Stimulated activated CD8-positive, alpha-beta memory T cell treated with anti-CD3 and anti-CD28 coated beads, Interleukin-4, amount 100 ng/mL, for 4 hours (primary cell): ENCODE measurements at places on chromosomes 1 and 21.

- DNase-seq, result no peak
Measured at GRCh38 chr1:53362851-53363642, 35.2 kb upstream of the LRP8 start.

- DNase-seq, result no peak
Measured at GRCh38 chr1:40045182-40045581, 4.7 kb downstream of the CAP1 start.

GRCh38 chr1:198199105-198199504 is 42.3 kb downstream of the NEK7 start:
- no peak for DNase-seq

DNA sequence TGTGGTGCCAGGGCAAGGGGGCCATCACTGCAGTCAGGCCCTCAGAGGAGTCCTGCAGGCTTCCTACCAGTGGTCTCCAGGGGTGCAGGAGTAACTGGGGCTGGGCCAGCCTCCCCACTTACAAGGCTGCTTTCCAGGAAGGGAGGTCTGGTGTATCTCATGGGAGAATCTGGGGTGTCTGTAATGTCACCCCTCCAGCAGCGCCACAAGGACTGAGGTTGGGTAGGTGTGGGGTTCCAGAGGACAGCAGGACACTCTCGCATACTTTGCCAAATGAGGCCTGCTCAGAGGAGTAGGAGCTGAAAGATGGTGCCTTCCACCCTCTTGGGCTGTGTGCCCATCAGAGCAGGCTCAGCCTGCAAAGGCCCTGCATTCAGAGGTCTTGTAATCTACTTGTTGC is 46.9 kb downstream of the TNNT2 start:
- DNase-seq, result no peak

GRCh38 chr1:115340879-115341278 is 2.8 kb upstream of the NGF start:
- DNase-seq, result no peak

- no peak for DNase-seq
Measured at GRCh38 chr1:31373056-31373896, at the start of gene FABP3. TSS of gene FABP3 (minus strand) at chr1:31373076. CDS start at chr1:31373014, 62 bp downstream.

DNA sequence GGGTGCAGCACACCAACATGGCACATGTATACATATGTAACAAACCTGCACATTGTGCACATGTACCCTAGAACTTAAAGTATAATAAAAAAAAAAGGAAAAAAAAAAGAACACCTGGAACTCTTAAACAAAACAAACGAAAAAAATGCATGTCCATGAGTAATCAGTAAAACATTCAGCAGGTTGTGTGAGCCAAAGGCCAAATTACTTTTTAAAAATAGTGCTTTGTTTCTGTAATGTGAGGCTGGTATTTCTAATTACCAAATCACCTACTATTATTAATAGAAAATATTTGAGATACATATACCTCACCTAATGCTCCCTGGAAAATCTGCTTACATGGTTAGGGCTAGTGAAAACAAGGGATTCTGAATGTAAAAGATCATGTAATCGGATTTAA is 294.4 kb upstream of the NR5A2 start:
- no peak for DNase-seq

- no peak for DNase-seq
Measured at GRCh38 chr1:228276901-228277490, 69.2 kb downstream of the OBSCN start.

DNA sequence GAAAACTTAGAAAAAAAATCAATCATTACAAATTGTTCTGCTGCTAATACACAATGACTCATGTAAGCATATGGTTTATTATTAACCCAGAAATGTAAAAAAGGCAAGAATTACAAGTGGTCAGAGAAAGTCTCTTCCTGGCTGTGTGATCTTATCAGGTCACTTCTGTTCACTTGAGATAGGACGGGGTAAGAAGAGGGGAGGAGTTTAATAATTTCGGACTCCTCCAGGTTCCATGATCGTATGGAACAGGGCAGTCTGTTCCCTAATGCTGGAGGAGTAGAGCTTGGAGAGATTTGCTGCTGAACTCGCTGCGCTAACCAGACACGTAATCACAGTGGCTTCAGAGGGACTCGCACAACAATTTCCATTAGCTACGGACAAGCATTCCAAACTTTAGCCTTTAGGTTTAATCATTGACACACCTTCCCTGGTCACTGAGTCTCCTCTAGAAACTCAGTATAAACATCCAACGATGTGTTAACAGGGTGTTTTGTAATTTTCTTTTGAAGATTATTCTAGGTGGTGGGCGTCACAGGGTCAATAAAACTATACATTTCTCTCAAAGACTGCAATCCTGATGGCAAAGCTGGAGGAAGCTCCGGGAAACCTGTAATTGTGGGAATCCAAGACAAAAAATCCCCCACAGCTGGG is 1.3 kb downstream of the CRYZ start:
- no peak for DNase-seq

DNA sequence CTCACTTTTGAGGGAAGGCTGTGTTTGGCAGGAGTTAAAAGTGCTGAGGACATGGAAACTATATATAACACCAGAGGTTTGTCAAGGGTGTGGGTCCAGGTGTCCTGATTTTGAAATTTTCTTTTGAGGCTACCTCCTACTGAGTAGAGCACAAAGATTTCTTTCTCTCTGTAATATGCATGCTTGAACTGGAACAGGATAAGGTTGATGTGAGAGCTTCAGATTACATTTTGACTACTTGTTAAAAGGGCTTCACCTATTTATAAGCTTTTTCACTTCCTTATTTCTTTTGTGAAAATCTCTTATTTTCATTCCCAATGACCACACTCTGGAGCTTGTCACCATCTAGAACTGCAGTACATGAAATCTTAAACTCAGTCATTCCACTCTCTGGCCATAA is 59.8 kb upstream of the PLA2G4A start:
- no peak for DNase-seq

- DNase-seq, result no peak
Measured at GRCh38 chr1:228307218-228308023, 99.2 kb downstream of the TRIM11 start.

GRCh38 chr1:177912991-177913390 is 56.9 kb downstream of the SEC16B start:
- DNase-seq, result no peak

- DNase-seq, result no peak
Measured at GRCh38 chr1:6267686-6268322, 6.9 kb upstream of the GPR153 start.

GRCh38 chr1:165353731-165354671 is 2.5 kb downstream of the LMX1A start:
- DNase-seq, result no peak

DNA sequence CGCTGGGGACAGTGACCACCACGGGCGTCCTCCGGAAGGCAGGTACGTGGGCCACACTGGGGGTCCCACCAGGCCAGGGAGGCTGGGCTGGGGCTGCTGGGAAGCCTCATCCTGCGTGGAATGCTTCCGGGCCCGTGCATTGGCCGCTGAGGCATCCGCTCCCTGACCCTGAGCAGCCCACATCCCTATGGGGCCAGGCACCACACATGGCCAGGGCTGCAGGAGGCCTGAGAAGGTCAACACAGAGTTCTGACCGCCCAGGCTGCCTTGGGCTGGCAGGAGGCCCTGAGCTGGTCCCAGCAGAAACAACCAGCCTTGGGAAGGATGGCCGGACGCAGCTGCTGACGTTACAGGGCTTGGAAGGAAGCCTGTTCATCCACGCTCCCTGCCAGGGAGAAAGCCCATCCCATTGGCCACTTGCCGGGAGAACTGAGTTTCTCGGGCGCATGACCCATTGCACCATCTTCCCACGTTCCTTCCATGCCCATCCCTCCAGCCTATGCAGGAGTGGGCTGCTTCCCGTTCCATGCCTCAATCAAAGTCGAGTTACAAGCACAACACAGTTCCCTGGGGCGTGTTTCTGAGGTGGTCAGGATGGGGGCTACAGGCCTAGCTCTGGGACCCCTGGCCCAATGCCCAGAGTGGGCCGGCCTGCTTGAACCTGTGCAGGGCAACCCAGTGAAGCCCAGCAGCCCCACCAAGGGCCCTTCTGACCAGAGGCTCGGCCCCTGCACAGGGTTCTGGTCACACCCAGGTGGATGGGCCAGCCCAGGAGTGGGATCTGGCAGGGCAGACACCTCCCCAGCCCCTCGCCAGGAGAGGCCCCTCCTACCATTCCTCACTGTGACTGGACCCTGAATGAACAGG is 31.7 kb downstream of the TRIM11 start:
- no peak for DNase-seq

DNA sequence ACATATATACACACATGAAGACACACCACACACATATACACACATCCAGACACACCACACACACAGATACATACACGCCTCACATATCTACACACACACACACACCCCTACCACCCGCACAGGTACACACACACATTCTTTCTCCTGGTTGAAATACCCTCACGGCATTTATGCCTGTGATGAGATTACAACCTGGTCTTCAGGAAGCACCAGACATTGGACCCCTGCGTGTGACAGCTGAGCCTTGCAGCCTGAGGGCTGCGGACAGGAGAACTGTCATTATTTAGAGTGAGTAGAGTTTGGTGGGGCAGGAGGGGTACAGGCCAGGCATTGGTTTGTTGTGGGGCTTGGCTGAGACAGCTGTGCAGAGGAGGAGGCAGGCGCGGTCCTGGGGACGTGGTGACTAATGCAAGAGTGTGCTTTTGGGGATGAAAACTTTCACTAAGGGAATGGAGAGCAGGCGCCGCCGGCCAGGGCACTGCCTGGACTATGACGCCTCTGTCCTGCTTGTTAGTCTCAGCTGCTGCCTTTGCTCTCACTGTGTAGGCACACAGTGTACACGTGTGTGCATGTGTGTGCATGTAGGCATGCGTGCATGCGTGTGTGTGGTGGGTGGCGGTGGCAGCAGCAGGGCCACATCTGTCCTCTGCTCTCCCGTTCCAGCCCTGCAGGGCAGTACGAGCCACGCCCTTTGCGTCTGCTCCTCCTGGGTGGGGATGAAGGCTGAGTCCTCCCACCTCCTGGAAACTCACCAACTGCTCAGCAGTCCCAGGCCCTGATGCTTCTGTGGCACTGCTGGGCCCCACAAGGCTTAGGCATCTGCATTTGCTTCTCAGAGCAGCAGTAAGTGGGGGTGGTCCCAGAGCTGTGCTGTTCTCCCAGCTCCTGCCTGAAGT is 57.6 kb downstream of the SPSB1 start:
- no peak for DNase-seq

GRCh38 chr21:18744840-18745239 is 341.3 kb upstream of the TMPRSS15 start:
- no peak for DNase-seq

DNA sequence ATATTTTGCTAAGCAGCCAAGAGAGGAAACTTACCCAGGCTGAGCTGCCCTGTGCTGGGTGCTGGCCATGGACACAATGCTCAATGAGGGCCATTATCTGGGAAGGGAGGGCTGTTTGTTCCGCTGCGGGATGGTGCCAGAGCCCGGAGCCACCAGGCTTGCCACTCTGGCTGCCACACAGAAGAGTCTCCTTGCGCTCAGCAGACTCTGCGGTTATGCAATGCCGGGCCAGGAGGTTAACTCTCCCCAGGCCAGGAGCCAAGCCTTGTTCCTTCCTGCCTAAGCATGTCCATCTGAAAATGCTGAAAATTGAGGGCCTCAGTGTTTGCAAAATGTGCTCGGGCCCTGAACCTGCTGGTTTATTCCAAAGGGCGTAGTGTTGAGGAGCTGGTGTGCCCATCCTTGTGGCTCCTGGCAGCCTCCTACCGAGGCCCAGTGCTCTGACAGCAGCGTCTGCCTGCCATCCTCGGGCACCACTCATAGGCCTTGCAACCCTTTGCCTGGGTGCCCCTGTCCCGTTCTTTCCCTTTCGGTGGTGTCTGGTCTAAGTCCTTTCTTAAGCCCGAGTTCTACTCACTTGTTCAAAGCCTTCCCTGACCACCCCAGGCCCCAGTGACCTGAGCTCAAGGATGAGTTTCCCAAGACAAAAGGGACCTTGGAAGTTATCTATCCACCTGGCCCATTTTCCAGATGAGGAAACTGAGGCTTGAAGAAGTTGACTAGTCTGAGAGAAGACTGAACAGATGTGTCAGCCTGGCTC is 133.8 kb upstream of the EDN2 start:
- no peak for DNase-seq

DNA sequence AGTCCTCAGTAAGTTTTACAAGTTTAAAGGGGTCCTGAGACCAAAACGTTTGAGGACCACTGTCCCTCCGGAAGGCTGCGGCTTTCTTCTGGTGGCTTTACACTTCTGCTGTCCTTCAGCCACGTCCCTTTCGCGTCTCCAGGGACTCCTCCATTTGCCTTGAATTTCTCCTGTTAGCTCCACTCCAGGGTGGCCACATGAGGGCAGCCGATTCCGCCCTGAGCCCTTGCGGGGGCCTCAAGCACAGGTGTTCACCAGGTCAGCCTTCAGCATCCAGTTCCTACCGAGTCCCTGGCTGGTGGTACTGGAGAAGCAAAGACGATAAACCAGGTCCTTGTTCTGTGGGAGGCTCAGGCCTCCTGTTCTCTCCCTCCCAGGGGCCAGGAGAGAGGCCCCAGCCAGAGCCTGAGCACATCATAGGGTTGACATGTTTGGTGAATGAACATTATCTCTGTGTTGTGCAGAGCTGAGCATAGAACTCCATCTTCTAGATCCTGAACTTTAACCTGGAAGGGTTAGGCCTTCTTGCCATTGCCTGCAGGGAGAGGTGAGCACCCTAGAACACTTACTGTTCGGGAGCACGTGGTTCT is 27.4 kb upstream of the COQ8A start:
- peak; percentile 20 for DNase-seq

DNA sequence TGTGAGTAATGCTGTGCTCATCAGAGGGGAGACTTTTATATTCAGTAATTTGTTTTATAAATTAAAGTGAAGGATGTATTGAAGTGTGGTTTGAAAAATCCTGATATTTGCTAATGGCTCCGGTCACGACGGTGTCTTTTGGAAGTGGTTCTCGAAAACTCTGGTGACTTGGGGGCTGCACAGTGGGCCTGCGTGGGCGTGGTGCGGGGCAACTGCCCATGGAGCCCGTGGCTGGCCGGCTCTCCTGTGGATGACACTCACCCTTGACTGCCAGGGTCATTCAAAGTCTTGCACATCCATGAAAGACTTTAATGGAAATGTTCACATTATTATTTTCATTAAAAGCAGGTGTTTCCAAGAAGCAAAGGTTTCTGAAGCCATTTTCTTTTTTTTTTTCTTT is 7.7 kb downstream of the FAAP20 start:
- no peak for DNase-seq

DNA sequence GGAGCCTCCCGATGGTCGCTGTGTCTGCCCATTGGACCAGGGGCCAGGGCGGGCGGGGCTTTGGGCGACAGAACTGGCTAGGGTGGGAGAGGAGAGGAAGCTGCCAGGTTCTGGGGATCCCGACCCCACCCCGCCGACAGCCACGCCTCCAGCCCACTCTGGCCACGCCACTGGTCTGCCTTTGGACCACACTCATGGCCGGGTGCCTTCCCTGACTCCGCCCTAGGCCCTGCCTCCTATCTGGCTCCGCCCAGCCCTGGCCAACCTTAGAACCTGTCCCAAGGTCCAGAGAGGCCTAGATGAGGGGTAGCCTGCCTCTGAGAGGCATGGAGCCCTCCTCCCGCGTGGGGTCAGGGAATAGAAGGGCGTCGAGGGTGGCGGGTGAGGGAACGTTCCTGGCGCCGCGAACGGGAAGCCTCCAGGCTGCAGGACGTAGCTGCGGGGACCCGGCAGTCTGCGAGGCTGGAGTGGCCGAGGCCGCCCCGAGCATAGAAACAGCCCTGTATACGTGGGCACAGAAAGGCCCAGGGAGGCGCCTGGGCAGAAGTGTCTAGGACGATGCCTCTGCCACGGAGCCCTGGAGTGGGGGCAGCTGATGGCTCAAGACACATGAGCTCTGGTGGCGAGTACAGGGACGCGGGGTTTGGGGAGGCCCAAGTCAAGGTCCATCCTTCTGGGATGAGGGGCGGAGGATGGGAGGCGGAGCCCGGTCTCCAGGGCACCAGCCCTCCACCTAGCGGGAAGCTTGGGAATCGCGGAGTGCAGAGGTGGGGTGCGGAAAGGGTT is 11.5 kb upstream of the COL16A1 start:
- DNase-seq, result no peak
